ENCODE measurements at places on chromosomes 7 and 10. TPM values are rescaled to one million over a fixed set of nuclear protein-coding genes. Genes with fewer than 3 reads are reported as not detected.

Gene ACTR3C
- 5.0 TPM for total RNA-seq

DNA sequence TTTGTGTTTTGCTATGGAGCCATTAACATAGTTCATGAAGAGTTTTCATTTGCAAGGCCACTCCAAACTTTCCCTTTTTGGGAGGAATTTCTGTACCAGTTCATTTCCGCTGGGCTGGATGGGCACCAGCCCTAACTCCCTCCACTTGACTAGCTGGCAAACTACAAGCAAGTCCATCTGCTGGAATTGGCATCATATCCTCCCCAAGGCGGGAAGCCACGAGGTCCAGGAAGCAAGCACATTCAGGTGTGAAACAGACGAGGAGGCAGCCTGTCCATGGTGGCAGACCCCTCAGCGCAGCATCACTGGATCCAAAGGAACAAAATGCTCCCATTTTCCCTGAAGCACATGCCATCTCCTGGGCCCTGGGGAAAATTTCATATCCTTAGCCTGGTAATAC, 125.8 kb downstream of the ABLIM1 start:
- DNase-seq: no peak

Gene FBXL15
- total RNA-seq: 8.7 TPM

Gene SFTPA1
- total RNA-seq: not detected

Gene STOX1
- 1.5 TPM for total RNA-seq

DNA sequence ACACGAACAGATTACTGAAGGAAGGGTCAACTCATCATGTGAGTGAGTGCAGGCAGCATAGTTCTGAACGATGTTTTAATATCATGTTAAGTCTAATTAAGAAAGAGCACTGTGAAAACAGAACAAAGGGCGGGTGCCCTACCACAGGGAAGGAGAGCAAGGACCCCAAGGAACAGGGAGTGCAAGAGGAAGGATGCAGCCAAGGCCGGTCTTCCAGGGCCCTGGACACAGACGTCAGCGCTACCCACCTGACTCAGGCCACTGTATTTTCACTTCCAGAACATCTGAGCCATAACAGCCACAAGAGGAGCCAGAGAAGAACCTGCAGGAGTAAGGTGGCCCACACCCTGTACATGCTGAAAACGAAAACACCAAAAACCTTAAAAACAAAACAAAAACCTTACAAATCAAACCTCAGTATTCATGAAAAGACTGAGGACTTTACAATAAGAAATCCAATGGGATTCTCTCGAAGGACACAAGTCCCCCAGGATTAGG, 506.1 kb upstream of the AKR1E2 start:
- DNase-seq: no peak

Gene ENTPD7
- total RNA-seq: 5.9 TPM

- DNase-seq: no peak
Measured at GRCh38 chr10:113041324-113041723, 91.3 kb downstream of the TCF7L2 start.

Gene HOXA7
- total RNA-seq: not detected

- no peak for DNase-seq
Measured at GRCh38 chr7:158321936-158322615, 265.5 kb downstream of the PTPRN2 start.

GRCh38 chr7:80719261-80719660, 80.8 kb downstream of the CD36 start:
- no peak for DNase-seq

Gene DYDC2
- not detected for total RNA-seq

GRCh38 chr10:10804061-10804460, 213.6 kb upstream of the CELF2 start:
- DNase-seq: no peak

- no peak for DNase-seq
Measured at GRCh38 chr7:101172854-101173751, 7.0 kb downstream of the NAT16 start.

Gene CREM
- total RNA-seq: 48.7 TPM

Gene LRIT1
- total RNA-seq: not detected

DNA sequence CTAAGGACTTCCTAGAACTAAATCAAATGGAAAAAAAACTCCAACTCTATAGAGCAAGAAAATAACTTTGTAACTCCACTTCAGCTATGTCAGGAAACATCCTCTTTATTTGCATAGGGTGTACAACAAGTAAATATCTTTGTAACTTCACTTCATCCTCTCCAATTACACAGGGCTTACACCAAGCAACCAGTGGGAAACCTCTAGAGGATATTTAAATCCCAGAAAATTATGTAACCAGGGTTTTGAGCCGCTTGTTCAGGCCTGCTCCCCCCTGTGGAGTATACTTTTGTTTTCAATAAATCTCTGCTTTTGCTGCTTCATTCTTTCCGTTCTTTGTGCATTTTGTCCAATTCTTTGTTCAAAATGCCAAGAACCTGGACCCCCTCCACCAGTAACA, 22.2 kb downstream of the LIPJ start:
- DNase-seq: no peak

- DNase-seq: no peak
Measured at GRCh38 chr10:123269017-123269552, 114.9 kb downstream of the BUB3 start.

DNA sequence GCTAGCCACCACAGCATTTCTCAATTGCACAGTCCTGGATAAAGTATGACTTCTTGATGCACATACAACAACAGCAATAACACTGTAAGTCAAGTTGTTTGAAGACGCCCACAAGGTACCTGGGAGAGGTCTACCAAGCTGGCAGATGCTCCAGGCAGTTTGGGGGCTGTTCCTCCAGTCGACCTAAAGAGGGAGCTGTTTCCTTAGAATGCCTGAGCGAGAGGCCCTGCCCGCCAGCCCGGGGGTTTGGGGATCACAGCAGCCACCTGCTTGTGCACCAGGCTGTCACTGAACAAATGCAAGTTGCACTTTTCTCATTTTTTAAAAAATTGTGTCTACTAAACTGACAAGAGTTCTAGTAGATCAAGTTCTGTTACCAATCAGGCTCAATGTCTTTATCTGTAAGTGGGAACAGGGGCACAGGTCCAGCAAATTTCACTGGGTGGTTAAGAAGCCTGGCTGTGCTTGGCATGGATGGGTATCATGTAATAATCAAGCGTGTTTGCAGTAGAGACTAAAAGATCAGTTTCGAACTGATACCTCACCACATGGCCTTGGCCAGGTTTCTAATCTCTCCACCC, 193.8 kb upstream of the ADO start:
- DNase-seq: peak; percentile 74

- DNase-seq: no peak
Measured at GRCh38 chr10:122516734-122517133, 43.8 kb upstream of the DMBT1 start.

GRCh38 chr7:140214075-140214684, 37.4 kb upstream of the KDM7A start:
- no peak for DNase-seq

Gene ZNF488
- total RNA-seq: 0.05 TPM

All from activated CD4-positive, alpha-beta T cell treated with anti-CD3 and anti-CD28 coated beads, Interleukin-2, amount 10 ng/mL, durations not matched to agents 7 days and 5 days (primary cell).